ENCODE measurements at places on chromosomes 2 and 18.

- DNase-seq, result no peak
Observed at GRCh38 chr2:163669506-163669905, 66.3 kb downstream of the FIGN start.

- DNase-seq, result no peak
Observed at GRCh38 chr2:174486563-174487107, at the start of gene GPR155. GPR155 (minus strand) TSS chr2:174487029; CDS start chr2:174481956, 5,073 bp downstream.

DNA sequence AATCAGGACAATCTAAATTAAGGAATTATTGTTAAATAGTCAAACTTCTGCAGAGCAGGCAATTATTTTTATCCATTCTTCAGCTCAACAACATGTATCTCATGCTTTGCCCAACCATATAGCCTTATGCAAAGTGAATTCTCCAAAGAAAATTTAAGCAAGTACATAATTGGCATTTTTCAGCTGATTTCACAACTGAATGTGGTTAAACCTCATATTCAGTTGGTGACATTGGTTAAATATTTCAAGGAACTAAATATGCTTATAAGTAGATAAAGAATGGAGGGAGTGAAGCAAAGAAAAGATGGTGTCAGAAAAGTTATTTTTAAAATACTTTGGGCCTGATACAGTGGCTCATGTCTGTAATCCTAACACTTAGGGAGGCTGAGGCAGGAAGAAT, 816.2 kb downstream of the NRXN1 start:
- no peak for DNase-seq

DNA sequence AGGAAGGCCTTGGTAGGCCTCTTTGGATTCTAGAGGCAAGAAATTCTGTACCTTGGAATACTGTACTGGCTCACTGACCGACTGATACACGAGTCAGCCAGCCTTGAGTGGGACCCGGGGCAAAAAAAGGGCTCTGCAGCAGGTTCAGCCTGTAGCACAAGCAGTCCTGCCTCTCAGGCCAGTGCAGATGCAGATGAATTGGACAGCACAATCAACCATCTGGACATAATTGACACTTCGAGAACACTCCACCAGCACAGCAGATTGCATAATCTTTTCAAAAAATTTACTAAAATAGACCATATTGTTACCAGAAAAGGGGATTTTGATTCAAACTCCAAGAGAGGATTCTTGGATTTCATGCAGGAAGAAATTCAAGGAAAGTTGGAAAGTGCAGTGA, 241.6 kb downstream of the RPIA start:
- no peak for DNase-seq

DNA sequence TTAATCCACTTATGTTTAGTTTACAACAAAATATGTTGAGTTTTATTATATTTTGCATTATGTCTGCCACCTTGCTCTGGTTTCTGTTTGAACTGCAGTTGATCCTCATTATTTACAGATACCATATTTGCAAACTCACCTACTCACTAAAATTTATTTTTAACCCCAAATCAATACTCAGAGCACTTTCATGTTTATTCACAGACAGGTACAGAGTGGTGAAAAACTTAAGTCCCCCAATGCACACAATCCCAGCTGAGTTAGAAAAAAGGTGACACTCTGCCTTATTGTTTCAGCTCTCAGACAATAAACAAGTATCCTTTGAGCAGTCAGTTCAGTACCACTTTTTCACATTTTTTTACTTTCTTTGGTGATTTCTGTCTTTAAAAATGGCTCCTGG, 13.7 kb downstream of the GCG start:
- no peak for DNase-seq

DNA sequence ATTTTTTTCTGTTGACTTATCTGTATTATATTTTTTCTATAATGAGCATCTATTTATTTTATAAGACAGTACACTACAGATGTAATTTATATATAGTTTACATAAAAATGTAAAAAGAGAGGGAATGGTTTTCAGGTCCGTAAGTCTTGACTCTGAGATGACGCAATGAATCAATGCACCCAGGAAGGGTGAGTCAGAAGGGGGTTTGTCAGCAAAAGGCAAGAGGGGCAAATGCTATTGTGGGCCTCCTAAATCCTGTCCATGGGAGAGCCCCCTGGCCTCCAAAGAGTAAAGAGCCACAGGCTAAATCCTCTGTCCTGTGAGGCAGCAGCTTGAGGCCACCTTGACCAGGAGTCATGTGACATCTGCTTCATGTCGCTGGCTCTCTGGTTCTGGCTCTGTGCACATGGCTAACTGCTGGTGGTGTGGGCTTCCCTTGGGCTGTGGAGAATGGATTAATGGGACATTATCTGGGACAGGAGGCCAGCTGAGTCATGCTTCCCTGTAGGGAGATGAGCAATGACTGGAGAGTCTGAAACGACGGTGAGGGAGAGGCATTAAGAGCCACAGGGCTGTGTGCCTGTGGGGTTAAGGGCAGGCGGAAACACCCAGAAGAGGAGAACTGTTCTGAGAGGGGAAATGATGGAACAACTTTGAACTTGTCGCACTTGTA, 22.8 kb upstream of the ASB18 start:
- no peak for DNase-seq

DNA sequence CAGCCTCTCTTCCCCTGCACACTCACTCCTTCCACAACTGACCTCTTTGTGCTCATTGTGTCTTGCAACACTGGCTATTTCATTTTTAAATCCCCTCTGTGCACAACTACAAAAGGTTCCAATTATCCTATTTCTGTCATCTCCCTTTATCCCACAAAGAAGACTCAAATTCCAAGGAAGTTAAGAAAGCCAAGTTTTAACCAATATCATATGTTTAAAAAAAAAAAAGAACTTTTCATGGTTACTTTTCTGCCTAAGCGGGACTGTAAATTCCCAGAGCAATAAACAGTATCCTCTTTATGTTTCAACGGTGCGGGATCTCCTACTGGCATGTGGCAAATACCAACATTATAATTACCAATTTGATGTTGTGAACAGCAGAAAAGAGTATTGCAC, 83.8 kb downstream of the DOCK10 start:
- no peak for DNase-seq

DNA sequence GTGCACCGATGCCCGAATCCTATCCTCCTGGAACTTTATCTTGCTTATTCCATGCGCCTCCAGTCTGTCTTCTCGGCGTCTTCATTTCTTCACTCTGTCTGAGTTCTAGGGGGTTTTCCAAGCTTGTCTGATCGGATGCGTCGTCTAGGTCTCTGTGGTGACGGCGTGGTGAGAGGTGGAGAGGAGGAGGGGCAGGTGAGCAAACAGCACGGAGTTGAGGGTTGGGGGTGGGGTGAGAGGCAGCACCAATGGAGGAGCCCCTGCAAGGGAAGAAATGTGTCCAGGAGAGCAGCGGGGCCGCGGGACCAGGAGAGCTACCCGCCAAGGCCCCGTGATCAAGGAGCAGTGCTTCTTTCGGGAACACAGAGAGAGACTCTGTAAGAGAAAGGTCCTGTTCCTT, 131.3 kb upstream of the TWIST2 start:
- DNase-seq, result no peak

DNA sequence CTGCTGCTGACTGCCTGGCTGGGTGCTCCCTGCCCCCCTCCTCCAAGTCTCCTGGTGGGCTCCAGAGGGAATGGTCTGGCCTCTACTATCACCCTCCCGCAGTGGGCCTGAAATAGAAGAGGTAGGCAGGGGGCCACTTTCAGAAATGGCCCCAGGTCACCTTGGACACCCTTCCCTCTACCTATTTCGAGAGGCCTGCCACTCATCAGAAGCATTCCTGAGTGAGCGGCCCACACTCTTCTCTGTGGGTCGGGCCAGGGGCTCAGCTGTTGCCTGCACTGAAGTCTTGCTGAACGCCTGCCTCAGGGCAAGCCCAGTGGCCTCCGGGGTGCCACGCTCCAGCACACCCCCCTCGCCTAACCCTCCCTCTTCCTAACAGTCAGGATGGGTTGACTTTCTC, 124.9 kb downstream of the TNS1 start:
- DNase-seq, result no peak

DNA sequence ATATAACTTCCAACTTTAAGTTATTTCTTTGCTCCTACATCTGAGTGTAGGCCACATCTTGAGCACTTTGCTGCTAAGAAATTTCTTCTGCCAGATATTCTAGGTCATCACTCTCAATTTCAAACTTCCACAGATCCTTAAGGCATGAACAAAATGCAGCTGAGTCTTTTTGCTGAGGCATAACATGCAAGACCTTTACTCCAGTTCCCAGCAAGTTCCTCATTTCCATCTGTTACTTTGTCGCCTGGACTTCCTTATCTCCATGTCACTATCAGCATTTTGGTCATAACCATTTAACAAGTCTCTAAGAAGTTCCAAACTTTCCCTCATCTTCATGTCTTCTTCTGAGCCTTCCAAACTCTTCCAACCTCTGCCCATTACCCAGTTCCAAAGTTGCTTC, 1077.3 kb upstream of the TMEFF2 start:
- no peak for DNase-seq

GRCh38 chr2:79640001-79640400, 127.2 kb downstream of the CTNNA2 start:
- no peak for DNase-seq

- DNase-seq, result no peak
Observed at GRCh38 chr18:6435731-6436130, 21.0 kb upstream of the L3MBTL4 start.

DNA sequence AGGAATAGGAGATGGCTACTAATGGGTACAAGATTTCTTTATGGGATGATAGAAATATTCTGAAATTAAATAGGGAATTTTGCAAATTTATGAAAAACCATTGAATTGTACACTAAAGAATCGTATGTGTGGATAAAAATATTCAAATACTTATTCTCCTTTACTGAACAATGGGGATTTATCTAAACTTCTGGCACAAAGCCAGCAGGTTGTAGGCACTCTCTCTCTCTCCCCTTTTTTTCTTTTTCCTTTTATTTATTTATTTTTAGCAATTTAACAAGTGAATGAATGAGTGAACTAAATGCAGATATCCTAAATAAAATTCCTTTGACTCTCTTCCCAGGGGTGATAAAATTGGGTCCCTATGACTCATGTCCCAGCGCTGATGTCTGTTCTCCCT, 21.9 kb upstream of the SCYGR2 start:
- no peak for DNase-seq

GRCh38 chr2:168300460-168300859, 53.1 kb upstream of the STK39 start:
- DNase-seq, result no peak

Data from NCI-H2081 treated with DMSO at 0.1 percent for 48 hours (cell line).